ENCODE measurements at places on chromosomes 12 and 14.

- no peak for DNase-seq
These were observed 36.7 kb upstream of the RMST start for GRCh38 chr12:97425802-97426491.

GRCh38 chr12:48882315-48882687, 16.6 kb upstream of the RND1 start:
- DNase-seq, result no peak

- no peak for DNase-seq
These were observed 12.4 kb downstream of the CALM1 start for GRCh38 chr14:90409209-90409730.

- DNase-seq, result no peak
These were observed 2.4 kb upstream of the A2M start for GRCh38 chr12:9118158-9118557.

DNA sequence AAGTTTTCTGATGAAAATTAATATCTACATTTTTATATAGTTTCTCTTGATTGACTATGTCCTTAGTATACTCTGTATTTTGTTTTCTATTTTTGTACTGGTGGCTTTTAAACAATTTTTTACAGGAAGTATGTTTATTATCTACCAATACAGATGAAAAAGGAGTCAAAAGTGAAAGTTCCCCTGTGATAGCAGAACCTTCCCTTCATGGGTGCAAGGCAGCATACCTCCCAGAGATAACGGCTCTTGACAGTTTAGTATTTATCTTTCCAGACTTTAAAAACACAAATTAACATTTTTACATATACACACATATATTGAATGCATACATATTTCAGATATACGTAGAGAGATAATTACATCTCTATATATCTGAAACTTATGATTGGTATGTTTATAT, 17.1 kb upstream of the FAM234B start:
- DNase-seq, result no peak

DNA sequence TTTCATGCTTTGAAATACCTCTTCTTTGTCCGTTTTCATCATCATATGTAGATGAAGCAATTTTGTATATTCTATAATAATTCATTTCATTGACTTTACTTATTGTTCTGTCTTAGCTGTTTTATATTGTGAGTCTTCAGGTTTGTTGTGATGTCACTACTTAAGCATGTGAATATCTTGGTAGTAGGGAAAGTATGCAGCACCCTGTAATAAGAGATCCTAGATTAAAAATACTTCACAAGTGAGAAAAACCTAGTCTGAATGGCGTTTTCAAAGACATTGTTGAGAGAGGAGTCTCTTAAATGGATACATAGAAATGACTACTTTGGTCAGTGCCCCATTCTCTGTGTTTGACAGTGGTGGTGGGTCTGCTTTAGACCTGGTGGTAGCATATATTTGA, 61.4 kb downstream of the SLC16A7 start:
- no peak for DNase-seq

- DNase-seq, result no peak
These were observed 5.7 kb upstream of the SYNE3 start for GRCh38 chr14:95522116-95522515.

- no peak for DNase-seq
These were observed 104.2 kb downstream of the PCNX1 start for GRCh38 chr14:71011479-71011878.

- DNase-seq, result no peak
These were observed 3.1 kb downstream of the CDH24 start for GRCh38 chr14:23054000-23054811.

GRCh38 chr14:36161776-36162175, 14.7 kb downstream of the PTCSC3 start:
- DNase-seq, result no peak

DNA sequence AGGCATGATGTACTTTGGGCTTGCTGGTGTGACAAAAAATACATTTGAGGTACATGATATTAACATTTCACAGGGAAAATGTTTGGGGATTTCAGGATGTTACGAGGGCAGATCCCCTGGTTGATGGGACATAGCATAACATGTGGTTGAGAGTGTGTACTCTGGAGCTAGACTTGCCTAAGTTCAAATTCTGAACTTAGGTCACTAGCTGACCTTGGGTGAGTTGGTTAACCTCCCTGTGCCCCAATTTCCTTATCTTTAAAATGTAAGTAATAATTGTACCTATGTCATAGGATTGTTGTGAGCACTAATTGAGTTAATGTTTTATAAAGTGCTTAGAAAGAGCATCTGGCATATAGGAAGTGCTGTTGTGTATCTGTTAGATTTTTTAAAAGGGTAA, 64.7 kb upstream of the ATF1 start:
- no peak for DNase-seq

GRCh38 chr14:46054526-46054925, 597.1 kb downstream of the RPL10L start:
- no peak for DNase-seq

- no peak for DNase-seq
These were observed 87.8 kb upstream of the NTF3 start for GRCh38 chr12:5344131-5344530.

- DNase-seq, result no peak
These were observed 535.3 kb upstream of the LRFN5 start for GRCh38 chr14:41071351-41071750.

- no peak for DNase-seq
These were observed 45.6 kb downstream of the UBE3B start for GRCh38 chr12:109523071-109523470.

DNA sequence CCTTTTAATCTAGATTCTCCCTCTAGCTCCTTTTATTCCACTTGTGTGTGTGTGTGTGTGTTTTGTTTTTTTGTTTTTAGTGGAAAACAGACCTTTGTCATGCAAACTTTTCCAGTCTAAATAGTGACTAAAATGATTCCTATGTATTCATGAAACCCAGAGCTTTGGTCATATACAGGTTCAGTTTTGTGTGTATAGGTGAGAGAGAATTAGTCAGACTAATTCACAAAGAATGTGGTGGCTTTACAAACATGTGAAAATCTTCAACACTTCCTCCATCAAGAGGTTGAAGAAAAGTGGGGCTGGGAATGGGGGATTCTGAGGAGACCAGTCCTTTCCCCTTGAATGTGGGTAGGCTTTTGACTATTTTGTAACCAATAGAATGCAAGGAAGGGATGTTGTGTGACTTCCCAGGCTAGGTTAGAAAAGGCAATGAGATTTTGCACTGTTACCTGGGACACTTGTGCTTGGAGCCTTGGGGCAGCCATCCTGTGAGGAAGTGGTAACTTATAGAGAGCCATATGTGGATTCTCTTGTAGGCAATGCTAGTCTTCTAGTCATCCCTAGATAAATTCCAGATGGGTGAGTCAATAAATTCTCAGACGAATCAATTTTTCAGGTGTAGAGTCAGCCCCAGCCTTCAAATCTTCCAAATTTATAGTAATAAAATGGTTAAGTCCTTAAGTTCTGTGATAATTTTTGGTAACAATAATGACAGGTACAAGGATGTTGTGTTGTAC, 236.1 kb downstream of the CEP128 start:
- no peak for DNase-seq

DNA sequence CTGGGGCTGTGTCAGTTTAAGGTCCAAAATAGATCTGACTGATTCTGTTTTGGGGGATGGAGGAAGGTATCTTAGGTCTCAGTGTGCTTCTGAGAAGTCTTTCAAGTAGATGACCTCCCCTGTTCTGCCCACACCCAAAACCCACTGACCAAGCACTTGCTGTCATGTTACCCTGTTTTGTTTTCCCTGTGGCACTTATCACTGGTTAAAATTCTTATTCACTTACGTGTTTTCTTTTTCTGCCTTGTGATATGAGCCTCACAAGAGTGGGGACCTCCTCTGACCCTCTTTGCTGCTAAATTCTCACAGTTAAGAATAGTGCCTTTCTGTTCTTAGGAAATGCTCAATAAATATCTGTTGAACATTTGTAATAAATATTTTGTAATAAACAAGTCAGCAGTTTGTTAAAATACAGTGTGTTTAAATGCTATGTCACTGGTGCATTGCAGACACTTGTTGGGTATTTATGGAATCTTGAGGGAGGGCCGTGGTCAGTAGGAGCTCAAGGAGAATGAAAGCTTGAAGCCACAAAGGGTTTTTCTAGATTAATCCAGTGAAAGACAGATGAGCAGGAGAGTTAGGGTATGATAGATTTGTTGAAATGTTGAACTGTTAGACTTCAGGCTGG, 20.9 kb downstream of the PLEKHA5 start:
- DNase-seq, result no peak

GRCh38 chr12:131673888-131674257, 37.0 kb upstream of the SFSWAP start:
- no peak for DNase-seq

DNA sequence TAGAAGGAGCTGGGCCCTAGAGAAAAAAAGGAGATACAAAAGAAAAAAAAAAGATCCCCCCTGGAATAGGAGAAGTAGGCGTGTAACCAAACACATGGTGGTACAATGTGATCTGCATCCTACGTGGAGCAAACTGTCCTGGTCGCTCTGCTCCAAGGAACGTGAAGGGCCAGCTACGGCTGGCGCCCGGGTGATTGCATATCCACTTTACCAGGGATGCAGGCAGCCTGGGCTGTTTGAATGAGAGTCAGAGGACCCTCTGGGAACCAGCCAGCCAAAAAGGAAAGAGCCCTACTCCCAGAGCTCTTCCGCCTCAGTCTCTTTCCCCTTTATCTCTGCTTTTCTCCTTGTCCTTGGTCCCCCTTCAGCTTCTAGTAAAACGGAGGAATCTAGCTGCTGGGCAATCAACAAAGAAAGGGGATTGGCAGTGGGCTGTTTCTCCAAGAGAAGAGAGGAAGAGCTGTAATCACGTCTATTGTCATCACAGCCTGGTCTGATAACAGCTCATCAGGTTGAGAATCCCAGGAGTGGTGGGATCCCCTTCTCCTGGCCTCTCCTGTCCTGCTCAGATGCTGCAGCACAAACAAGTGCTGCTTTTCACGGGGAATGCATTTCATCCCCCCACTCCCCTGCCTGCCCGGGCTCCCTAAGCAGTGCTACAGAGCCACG, 156.0 kb downstream of the ADCK1 start:
- no peak for DNase-seq

DNA sequence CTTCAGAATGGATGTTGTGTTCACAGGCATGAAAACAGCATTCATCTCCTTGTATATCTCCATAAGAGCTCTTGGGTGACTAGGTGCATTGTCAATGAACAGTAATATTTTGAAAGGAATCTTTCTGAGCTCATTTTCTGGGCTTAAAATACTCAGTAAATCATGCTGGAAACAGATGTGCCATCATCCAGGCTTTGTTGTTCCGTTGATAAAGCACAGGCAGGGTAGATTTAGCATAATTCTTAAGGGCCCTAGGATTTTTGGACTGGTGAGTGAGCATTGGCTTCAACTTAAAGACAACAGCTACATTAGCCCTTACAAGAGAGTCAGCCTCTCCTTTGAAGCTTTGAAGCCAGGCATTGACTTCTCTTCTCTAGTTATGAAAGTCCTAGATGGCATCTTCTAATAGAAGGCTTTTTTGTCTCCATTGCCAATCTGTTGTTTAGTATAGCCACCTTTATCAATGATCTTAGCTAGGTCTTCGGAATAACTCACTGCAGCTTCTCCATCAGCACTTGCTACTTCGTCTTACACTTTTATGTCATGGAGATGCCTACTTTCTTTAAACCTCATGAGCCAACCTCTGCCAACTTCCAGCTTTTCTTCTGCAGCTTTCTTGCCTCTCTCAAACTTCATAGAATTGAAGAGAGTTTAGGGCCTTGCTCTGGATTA, 79.6 kb upstream of the PSMA6 start:
- no peak for DNase-seq

DNA sequence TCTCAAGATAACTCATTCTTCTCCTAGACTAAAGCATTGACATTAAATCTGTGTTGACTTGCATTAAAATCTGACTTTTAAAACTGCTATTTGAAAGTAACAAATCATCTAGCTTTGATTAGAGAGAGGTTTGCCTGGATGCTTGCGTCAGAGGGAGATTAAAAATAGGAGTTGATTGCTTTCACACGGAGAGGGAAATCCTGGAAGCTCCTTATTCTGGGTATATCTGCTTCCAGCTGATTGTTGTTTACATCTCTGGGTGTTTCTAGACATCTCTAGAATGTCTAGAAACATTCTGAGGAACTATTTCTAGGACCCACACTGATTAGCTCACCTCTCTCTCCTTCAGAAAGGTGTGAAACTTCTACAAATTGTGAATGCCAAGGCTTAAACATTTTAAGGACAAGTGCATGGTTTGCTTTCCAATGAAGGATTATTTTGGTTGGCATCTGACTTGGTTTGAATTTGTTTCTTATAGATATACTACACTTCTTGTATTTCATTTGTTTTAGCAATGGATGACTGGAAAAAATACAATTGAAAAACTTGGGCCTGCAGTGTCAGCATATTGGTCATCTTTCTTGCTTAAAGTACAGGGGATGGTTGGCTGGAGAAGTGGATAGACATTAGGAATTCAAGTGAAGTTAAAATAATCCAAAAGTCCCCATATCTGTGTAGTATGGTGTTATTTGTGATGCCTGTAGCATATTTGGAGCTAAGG, 2.1 kb downstream of the DIP2B start:
- DNase-seq, result no peak

DNA sequence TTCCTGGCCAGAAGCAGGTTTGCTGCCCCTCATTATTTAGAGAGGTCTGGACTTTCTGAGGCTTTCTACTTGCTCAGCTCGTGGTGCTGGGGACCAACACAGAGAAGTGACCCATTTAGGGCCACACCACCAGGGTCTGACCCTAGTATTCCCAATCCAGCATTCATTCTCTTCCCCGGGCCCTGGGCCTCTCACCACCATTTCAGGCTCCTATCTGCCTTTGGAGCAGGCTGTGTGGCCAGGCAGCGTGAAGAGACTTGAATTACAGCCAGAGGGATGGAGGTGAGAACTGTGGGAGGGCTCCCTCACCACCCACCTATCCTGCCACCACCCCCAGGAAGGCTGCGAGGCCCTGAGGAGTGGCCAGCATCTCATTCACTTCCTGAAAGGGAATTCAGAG, 24.6 kb downstream of the FAM222A start:
- DNase-seq, result no peak

GRCh38 chr12:76990716-76991115, 74.7 kb downstream of the E2F7 start:
- DNase-seq, result no peak

GRCh38 chr12:75805905-75806304, 225.7 kb downstream of the PHLDA1 start:
- no peak for DNase-seq

DNA sequence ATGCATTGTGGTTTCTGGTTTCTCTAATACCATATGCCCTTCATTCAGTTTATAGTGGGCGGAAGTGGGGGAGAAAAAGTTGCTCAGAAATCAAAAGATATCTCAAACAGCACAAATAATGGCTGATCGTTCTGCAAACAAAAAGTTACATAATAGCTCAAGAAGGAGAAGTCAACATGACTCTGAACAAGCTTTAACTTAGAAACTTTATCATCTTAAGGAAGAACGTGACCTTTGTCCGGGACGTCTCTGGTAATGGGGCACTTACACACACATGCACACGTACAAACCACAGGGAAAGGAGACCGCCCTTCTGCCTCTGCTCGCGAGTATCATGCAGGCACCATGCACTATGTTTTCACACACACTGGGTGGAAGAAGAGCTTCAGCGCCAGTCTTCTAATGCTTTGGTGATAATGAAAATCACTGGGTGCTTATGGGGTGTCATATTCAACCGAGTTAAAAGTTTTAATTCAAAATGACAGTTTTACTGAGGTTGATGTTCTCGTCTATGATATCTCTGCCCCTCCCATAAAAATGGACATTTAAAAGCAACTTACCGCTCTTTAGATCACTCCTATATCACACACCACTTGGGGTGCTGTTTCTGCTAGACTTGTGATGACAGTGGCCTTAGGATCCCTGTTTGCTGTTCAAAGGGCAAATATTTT, 4.7 kb downstream of the FOS start:
- DNase-seq, result no peak

- no peak for DNase-seq
These were observed 236.7 kb downstream of the BCL11B start for GRCh38 chr14:99035268-99035667.

GRCh38 chr12:42705863-42706262, 116.3 kb upstream of the PRICKLE1 start:
- DNase-seq, result no peak

Data from stimulated activated CD4-positive, alpha-beta T cell treated with anti-CD3 and anti-CD28 coated beads, Interleukin-15, amount 100 ng/mL, for 1 hour (primary cell).